ENCODE measurements at places on chromosomes 6 and 20.

- DNase-seq = no peak
Measured at GRCh38 chr6:168645326-168645725, 204.3 kb downstream of the SMOC2 start.

DNA sequence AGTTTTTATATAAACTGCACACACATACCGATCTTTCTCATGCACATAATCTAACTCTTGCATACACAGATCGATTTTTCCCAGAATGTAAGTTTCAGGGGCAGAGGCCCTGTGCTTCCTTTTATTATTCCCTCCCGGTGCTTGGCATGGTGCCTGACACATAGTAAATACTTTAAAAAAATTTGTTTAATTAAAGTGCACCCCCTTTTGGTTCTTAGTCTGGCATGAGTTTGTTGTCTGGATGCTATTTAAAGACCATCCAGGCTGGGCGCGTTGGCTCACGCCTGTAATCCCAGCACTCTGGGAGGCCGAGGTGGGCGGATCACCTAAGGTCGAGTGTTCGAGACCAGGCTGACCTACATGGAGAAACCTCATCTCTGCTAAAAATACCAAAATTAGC, 5.4 kb upstream of the DEK start:
- DNase-seq = no peak

DNA sequence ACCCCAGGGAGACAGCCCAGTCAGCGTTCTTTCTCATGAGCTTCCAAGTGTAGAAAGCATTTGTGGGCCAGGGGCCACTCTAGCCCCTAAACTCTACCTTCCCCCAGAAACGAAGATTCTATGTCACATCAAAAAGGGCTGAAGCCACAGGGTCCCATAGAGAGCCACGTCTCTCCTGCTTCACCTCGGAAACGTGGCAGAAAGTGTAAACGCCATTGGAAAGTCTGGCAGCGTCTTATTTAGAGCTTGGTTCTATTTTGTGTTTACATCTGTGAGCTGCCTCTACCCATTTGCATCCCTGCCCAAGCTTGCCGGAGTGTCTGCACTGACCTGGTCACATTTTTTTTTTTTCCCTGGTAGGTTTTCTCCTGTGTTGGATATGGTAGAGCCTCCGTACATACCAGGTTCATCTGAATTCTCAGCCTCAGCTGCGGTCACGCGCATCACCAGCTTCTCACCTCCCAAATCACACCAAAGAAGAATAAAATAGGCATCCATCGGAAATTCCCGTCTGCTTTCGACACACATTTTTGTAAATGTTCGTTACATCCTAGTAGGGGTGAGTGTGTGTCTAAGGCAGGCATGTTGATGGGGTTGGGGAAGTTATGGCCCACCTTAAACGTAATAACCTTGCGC, 62.6 kb downstream of the NPEPL1 start:
- no peak for DNase-seq

DNA sequence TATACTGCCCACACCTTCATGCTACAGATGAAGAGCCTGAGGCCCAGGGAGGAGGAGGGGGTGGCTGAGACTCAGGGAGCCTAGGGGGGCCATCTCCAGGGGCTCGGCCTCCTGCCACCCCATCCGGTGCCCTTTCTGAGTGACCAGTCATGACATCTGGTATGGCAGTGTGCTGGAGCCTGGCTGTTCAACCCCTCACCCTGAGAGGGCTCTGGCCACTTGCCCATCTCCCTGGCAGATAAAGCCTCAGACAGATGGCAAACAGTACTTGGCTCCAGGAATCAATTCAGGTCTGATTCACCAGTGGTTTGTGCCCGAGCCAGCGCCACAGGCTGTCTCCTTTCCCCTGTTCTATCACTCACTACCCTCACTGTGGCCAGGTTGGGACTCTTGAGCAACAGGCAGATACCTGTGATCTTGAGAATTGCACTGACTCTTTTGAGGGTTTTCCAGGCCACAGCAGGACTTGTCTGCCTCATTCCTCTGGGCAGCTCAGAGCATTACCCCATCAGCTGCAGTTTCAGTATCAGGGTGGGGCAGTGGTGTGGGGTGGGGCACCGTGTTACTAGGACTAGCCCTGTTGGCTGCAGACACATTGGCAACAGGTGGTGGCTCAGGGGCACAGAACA, 22.8 kb downstream of the SRSF3 start:
- peak; percentile 52 for DNase-seq

DNA sequence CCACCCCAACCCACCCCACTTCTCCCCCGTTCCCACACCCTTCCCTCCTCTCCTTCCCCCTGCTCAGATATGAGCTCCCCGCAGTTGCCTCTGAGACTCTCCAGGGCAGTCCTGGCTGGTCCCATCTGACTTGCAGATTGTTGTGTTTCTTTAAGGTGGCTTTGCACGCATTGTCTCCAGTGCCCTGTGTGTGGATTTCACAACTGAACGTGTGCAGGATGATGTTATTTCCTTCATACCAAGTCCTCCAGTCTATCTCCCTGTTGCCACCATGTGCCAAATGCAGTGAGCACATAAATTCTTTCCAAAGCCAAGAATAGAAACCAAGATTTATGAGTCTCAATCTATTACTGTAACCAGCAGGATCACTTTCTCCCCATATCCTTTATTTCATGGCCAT, 79.1 kb downstream of the TMEM242 start:
- DNase-seq = peak; percentile 88

DNA sequence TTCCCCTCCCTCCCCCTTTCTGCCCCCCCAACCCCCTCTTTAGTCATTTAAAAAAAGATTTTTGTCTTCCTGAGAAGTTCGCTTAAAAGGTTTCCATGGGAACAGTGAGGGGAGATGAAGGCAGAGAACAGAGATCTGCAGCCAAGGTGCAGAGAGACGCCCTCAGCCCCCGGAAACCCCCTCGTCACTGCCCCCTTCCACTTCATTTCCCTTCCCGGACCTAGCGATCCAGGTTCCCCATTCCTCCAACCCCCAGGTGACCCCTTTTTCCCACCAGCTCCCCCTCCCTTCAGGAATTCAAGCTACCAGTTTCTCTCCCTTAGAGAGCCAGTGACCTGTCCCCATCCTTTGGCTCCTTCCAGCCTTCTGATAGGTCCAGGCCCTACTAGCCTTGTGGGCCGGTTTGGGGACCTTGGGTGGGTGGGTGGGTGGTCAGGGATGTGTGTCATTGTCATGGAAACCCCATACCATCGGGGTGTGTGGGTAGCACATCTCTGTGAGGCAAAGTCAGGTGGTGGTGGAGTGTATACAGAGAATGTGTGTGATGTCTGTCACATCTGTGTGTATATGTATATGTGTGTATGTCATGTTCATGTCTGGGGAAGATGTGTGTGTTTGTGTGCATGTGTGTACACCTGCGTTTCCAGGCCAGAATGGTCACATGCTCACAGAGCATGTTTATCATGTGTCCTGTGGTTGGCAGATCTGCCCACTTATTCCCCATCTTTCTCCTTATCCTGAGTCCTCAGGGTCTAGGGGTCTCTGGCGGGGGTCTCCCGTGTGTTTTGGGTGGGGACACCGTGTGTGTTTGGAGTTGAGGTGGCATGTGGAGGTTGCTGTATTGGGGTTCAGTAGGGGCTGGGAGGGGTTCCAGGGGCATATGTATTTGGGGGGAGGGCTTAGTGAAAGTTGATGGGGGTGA, 7.0 kb downstream of the SYNGAP1 start:
- DNase-seq = no peak

- peak; percentile 90 for DNase-seq
Measured at GRCh38 chr6:31729979-31730630, 1.0 kb upstream of the DDAH2 start.

GRCh38 chr6:134436281-134436815, 118.4 kb upstream of the SGK1 start:
- DNase-seq = peak; percentile 95

GRCh38 chr6:6766230-6766905, 177.8 kb downstream of the LY86 start:
- DNase-seq = no peak

- no peak for DNase-seq
Measured at GRCh38 chr6:150412221-150412620, 43.4 kb downstream of the IYD start.

GRCh38 chr6:132841966-132842365, 27.6 kb downstream of the RPS12 start:
- no peak for DNase-seq

GRCh38 chr20:26209171-26209941, 512.7 kb upstream of the ZNF337 start:
- DNase-seq = no peak

- DNase-seq = peak; percentile 36
Measured at GRCh38 chr6:138520463-138520862, 21.2 kb upstream of the NHSL1 start.

GRCh38 chr6:106913676-106914280, 60.8 kb downstream of the CD24 start:
- no peak for DNase-seq

GRCh38 chr20:25285856-25286798, 38.2 kb downstream of the PYGB start:
- DNase-seq = no peak

- no peak for DNase-seq
Measured at GRCh38 chr6:154763650-154764049, 30.4 kb downstream of the SCAF8 start.

GRCh38 chr6:90388395-90388794, 91.8 kb upstream of the BACH2 start:
- DNase-seq = no peak

- no peak for DNase-seq
Measured at GRCh38 chr6:150322466-150322871, 46.3 kb upstream of the IYD start.

GRCh38 chr20:1757606-1758512, 100.3 kb upstream of the SIRPG start:
- DNase-seq = no peak

DNA sequence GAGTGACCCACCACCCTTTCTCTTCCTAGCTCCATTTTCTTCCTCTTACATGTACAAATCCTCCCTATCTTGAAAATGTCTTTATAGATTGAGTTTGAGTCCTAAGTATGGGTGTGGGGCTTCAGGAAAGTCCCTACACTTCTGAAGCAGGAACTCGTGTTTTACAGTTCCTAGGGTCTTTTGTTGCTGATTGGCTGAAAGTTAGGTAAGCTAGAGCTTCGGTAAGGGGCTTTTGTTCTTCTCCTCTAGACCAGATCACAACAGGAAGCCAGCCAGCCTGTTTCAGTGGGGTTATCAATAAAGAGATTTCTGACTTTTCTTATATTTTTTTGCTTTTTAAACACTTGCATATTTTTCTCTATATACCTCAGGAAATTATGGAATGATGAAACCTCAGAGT, 51.3 kb downstream of the CNR1 start:
- no peak for DNase-seq

- no peak for DNase-seq
Measured at GRCh38 chr20:19978511-19979210, 38.5 kb upstream of the NAA20 start.

- no peak for DNase-seq
Measured at GRCh38 chr6:90490030-90490716, 96.7 kb downstream of the MAP3K7 start.

GRCh38 chr20:10893321-10893720, 219.5 kb upstream of the JAG1 start:
- DNase-seq = no peak

- DNase-seq = no peak
Measured at GRCh38 chr20:37396416-37397075, 50.6 kb downstream of the SRC start.

GRCh38 chr6:14739827-14740226, 506.0 kb upstream of the JARID2 start:
- DNase-seq = no peak

GRCh38 chr6:30683183-30683979, 3.1 kb downstream of the PPP1R18 start:
- DNase-seq = no peak

- DNase-seq = no peak
Measured at GRCh38 chr20:46741924-46742668, 32.6 kb downstream of the SLC2A10 start.
